ENCODE measurements at places on chromosomes 1 and 21.

- no peak for DNase-seq
Observed at GRCh38 chr21:33587792-33588484, 546 bp downstream of the DONSON start.

DNA sequence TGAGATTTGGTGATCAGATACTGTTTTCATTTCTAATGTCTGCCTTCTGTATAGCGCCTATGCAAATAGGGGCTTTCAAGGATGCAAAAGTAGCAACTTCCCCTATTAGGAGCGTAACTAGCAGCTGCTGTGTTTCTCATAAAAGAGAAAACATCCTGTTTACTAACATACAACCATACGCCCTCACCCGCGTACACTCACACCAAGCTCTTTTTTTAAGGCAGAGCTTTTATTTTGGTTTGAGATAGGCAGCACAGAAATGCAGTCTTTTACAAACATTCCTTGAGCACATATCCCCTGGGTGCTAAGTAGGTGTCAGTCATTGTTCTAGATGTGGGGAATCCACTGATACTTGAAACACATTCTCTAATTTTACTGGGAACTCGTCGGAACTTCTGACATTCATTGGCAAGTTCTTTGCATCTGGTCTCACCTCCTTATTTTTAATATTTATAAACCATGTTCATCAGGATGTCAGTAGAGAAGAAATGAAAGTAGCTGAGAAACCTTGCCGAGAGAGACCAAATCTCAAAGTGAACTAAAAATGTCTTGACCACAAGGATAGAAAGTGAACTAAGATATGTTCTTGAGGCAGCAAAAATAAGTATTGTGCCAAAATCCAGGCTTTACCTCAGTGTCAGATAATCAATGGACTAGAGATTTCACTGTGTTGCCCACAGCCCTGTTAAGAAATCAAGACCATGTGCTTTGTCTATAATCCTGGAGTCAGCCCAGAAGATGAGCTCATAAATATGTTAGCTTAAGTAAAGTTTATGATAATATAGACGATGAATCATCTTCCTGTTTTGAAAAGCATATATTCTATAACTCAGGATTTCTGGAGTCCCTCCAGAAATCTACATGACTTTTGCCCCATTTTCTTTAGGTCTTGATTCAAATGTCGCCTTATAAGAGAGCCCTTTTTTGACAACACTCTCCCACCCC lies 350.9 kb downstream of the ST6GALNAC3 start:
- DNase-seq: no peak

- no peak for DNase-seq
Observed at GRCh38 chr1:245469734-245470133, 314.9 kb downstream of the KIF26B start.

GRCh38 chr21:27476696-27477095 lies 509.8 kb upstream of the ADAMTS5 start:
- DNase-seq: no peak

DNA sequence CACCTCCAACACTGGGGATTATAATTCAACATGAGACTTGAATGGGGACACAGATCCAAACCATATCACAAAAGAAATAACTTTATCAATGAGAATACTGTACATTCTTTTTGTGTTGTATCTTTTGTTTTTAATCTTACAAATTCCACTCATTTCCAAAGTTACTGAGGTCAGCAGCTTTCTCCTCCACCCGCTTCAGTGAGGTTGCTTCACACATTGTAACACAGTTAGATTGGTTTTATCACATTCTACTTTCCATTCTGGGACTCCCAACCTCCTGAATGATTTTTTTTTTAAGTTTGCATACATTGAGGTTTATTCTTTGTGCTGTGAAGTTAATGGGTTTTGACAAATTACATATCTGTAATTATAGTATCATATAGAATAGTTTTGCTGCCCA lies 43.8 kb downstream of the DDAH1 start:
- DNase-seq: no peak

- no peak for DNase-seq
Observed at GRCh38 chr1:219782311-219782710, 146.0 kb downstream of the SLC30A10 start.

- DNase-seq: no peak
Observed at GRCh38 chr1:61330571-61330970, 248.2 kb downstream of the NFIA start.

GRCh38 chr1:53862507-53862906 lies 24.4 kb upstream of the NDC1 start:
- DNase-seq: peak; percentile 4

GRCh38 chr1:229119161-229119560 lies 151.8 kb upstream of the RAB4A start:
- no peak for DNase-seq

DNA sequence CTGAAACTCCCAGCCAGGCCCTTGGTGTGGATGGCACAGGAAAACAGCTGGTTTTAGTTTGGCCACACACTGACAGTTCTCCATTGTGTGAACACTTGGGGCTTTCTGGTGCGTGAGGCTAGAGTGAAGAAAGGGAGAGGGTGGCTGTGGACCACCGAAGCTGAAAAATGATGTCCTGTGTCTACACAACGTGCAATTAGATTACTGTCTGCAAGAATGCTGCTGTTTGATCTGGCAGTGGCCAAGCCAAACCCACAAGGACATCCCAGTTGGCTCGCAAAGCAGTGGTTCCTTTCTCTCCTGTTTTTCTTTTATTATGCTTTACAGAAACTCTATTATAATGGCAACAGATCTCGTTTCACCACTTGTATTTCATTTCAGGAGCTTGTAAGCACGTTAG lies 58.9 kb downstream of the ERG start:
- DNase-seq: no peak

GRCh38 chr1:226995365-226996332 lies 55.6 kb downstream of the COQ8A start:
- no peak for DNase-seq

- DNase-seq: no peak
Observed at GRCh38 chr1:164702216-164702615, 143.2 kb downstream of the PBX1 start.

DNA sequence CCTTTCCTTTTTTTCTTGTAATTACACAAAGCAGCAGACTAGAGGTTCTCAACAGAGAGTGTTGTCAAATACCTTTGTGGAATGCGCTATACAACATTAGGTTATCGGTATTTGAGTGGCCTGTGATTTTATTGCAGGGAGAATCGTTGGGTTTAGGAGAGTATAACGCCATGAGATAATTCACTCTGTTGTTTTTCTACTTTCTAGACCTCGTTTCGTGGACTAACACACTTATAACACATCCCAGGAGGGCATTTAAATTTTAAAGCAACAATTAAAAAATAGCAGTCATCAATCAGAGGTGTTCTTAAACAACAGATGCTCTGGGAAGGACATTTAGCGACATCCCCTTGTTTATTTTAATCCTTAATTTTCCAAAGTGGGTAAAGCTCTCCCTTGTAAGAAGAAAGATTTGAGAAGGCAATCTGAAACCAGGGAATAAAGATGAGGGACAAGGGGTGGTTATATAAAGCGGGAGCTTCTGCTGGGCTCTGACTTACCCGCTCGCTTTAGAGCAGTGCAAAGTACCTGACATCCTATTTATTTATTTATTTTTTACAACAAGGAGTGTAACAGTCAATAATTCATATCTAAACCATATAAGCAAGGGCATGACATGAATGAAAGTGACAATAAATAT lies 4.9 kb downstream of the PBX1 start:
- DNase-seq: no peak

All from hematopoietic multipotent progenitor cell (in vitro differentiated cells).